Anterior cingulate cortex (tissue), 58 donors: ENCODE measurements at places on chromosomes 7 and 10.

GRCh38 chr7:26439521-26440232, 148.0 kb downstream of the SNX10 start:
- DNase-seq, result no peak

DNA sequence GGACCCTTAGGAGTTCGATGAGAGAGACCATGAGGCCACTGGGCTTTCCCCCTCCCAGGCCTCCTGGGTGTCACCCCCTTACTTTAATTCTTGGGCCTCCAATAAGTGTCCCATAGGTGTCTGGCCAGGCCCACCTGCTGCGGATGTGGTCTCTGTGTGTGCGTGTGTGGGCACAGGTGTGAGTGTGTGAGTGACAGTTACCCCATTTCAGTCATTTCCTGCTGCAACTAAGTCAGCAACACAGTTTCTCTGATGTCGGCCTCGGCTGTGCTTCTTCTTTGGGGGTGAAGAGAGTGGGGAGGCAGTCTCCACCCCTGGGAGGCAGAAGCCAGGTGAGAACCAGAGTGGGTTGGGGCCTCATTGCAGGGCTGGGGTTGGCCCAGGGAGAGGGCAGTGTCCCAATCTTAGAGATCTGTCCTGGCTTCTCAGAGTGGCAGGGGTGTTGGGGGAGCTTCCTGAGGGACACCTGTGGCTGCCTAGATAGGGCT, 1.5 kb downstream of the PVRIG start:
- no peak for DNase-seq

GRCh38 chr10:133309720-133310398, 1.1 kb downstream of the ZNF511 start:
- no peak for DNase-seq

DNA sequence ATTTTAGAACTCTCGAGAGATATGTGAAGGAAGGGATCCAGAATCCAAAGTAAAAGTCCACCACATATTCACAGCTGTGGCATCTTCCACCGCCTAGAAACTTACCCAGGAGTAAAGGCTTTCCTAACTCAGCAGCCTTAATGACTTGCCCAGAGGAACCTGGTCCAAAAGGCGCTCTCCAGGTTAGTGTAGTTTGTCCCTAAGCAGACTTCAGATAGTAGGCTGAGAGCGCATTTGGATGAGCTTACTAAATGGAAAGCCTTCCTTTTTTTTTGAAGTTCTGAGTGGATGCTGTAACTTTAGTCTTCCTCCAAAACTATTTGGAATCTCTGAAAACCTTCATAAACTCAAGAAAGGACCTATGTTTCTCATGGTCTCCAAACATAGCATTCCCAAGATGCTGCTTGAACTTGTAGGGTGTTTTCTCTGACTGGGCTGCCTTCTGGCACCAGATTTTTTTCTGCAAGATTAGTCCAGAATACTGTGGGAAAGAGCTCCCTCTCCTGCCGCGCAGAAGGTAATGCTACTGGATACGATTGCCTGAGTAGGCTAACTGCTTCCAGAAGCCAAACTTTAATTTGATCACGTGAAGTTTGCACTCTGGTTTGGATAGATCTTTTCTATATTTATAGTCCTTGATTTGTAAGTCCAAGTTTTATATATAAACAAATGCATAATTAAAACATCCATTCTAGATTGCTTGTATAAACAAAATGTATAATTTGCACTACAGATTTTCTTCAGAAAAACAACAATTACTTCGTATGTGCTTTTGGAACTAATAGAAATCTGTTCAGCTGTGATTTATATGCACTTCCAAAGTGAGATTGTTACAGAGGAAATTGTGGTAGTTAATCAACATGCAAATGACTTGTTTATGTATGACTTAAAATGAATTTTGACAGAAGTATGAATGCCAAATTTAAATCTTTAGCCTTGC, 19.6 kb upstream of the GPR37 start:
- peak; percentile 47 for DNase-seq

DNA sequence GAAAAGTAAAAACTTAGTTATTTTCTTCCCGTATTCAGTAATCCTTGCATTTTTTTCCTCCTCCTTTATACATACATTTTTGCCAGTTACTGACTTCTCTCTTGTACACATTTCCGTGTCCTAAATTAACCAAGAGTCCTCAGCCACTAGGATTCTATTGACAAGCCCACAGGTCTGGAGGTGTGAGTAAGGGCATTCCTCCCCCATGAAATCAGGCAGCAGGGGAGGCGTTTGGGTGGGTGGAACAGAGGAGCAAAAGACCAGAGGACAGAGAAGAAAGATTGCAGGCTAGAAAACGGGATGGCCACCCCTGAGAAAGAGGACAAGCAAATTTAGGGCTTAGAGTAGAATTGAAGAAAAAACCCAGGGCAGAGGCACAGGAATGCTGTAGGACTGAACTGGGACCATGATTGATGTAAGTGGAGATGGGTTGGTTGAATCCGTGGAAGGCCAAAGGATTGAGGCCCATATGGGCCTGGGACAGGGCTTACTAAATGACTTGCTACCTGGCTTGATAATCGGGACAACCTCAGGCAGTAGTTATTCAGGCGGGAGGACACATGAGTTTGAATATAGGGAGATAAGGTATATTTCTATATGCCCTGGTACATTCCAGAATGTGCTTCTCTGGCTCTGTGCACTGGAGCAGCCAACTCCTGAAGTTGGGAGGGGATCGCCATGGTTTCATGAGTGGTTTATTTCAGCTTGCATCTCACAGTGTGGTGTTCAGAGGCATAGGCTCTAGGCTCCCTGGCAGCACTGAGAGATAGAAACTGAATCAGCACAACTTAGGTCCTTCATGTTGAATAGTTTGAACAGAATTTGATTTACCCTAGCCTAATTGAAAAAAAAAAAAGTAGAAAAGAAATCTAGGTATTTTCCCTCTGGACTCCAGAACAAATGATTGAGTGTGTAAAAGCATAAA, 28.0 kb downstream of the IKZF1 start:
- no peak for DNase-seq

DNA sequence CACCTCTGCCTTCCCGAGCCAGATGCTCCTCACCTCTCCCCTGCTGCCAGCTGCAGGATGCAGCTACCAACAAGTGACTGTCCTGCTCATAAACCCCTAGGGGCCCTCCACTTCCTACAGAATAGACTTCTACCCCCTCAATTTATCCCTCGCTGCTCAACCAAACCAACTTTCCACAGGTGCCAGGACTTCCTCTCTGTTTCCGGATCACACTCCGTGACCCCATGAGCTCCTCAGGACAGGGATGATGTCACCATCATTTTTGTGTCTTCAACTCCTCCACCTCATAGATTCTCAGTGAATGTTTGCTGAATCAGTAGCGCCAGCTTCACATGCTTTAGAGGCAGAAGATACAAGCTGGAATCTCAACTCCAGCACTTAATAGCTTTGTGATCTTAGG, 25.8 kb upstream of the ADRB1 start:
- no peak for DNase-seq

GRCh38 chr7:21771906-21772610, 173.6 kb downstream of the CDCA7L start:
- peak; percentile 21 for DNase-seq

GRCh38 chr10:93435621-93436397, 46.3 kb downstream of the MYOF start:
- DNase-seq, result no peak

- DNase-seq, result no peak
Observed at GRCh38 chr7:38846280-38846679, 62.7 kb downstream of the VPS41 start.

- no peak for DNase-seq
Observed at GRCh38 chr10:47289921-47290320, 10.1 kb upstream of the GDF10 start.

GRCh38 chr10:82400841-82401240, 525.8 kb downstream of the NRG3 start:
- no peak for DNase-seq

DNA sequence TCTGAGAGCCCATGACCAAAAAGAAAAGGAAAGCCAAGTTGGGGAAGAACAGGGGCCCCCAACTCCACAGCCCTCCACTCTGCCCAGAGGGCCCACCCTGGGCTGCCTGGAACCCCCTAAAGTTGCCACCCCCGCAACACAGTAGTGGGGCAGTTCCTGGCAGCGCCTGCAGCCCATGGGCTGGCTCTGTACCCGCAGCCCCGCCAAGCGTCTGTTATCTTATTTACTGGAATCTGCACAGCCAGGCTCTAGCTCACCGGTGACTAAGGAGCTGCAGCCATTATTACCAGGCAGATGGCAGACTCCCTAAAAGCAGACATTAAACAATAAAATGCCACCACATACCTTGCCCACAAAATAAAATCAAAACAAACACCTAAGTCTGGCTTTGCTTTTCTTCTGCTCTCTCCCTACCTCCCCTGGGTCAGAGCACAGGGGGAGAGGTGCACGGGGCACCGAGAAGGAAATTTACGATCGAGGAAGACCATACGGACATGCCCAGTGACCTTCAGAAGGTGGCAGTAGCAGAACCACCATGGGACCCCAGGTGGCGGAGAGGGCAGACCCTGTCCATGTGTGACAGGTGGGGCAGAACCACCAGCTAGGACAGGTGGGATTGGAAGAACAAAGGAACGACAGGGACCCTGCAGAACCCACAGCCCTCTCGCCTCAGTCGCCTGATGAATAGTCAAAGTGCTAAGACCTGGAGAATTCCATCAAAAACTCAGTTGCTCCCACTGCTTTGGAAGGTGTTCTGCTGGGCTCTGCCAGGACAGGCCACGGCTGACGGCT, 66.3 kb downstream of the PRKAG2 start:
- no peak for DNase-seq

GRCh38 chr10:7744307-7744706, 41.2 kb downstream of the ITIH2 start:
- DNase-seq, result no peak

DNA sequence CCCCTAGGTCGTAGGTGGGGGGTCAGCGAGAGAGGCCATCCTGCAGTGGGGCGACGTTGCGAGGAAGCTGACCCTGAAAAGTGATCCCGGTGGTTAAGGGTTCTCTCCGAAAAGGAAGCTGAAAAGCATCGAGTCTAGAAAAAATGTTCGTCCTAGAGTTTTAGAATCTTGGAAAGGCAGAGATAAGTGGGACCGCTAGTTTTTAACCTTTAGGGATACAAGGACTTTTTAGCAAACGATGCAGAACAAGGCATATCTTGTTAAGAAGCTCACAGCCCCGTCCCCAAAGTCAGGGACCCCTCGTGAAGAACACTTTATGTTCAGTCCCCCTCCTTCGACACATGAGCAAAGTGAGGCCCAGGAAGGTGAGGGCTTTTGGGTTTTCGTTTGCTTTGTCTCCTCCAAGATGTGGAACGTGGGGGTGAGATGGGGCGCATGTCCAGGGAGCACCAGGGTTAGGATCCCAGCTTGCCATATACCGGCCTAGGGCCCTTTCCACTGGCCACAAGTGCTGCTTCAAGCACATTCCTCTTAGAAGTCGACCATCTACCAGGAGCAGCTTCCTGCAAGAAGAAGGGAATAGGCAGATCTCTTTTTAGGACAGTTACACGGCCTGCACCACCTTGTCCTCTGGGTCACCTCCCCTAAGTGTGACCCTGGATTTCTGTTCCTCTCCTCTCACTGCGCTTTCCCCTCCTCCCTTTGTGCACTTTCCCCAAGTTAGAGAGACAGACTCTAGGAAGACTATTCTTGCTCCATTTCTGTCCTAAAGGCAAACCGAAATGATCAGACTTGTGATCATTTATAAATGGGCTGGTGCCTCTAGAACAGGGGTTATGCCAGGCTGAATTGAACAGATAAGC, 969 bp downstream of the SLC35G1 start:
- no peak for DNase-seq

- DNase-seq, result no peak
Observed at GRCh38 chr7:3486841-3487240, 185.8 kb downstream of the SDK1 start.

DNA sequence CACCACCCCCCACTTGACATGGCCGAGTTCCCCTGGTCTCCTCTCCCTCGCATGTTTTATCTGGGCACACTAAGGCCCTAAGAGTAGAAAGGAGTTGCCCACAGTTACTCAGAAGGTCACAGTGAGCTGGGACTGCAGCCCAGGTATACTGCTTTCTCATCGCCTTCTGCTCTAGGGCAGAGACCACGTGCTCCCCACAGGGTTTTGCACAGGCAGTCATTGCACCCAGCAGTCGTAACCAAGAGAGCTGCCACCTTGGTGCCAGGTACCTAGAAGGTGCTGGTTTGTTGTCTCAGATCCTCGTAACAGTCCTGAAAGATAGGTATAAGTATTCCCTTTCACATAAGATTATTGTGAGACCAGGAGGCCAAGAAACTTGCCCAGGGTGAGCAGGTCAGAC, 1.8 kb downstream of the MINDY4 start:
- DNase-seq, result no peak

- no peak for DNase-seq
Observed at GRCh38 chr10:13703997-13704536, 117.3 kb downstream of the PRPF18 start.

DNA sequence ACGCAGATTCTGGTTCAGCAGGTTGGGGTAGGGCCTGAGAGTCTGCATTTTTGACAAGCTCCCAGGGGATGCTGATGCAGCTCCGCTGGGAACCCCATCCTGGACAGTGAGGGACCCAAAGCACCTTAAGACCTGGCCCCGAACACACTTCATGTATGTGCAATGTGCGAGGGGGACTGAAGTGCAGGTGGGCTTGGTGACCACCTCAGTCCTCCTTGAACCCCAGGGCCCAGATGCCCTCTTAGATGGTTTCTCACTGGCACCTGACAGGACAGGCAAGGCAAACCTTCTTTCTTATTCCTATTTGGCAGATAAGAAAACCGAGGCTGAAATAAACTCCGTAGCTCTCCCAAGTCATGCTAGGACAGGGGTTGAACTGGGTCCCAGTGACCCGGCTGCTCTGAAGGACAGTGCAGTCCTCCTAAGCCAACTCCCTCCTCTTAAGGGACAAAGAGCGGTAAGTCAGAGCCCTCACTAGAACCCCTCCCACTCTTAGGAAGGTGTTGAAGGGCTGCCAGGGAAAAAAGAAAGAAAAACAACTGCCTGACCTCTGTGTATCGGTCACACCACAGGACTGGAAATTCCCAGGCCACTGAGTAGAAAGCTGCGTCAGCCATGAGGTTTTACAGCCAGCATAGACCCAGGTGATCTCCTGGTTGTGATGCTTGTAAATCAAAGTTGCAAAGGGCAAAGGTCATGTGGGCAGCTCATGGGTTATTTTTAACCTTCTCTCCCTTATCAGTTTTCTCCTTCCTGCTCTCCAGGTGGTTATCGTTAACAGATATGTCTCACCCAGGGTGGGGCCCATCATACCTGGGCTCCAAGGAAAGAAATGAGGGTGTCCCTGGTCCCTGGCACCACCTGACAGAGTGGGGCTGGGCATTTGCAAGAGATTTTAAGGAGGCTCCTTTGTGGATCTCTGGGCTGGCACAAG, 90.9 kb upstream of the SMNDC1 start:
- DNase-seq, result no peak

GRCh38 chr10:1196656-1197055, 140.5 kb downstream of the WDR37 start:
- DNase-seq, result no peak
